ENCODE measurements at places on chromosomes 1 and 21. TPM values are rescaled to one million over a fixed set of nuclear protein-coding genes. Genes with fewer than 3 reads are reported as not detected.

DNA sequence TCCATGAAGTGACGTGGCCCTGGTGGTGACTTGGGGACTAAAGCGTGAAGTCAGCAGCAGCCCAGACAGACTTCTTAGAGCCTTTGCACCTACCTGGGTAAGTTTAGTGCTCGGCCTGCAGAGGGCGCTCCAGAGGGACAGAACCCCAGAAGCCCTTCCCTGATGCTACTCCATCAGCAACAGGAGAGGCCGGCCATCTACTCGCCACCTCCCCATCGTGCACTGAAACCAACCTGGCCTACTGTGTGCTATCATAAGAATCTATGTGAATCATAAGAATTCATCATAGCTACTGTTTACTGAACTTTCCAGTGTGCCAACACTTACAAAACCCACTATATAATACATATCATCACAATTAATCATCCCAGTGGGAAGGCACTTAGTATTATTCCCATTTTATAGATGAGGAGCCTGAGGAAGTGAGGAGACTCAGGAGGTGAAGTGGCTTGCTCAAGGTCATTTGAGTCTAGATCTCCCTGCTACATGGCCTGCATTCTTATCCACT lies 7.9 kb upstream of the EDN2 start:
- DNase-seq = no peak

DNA sequence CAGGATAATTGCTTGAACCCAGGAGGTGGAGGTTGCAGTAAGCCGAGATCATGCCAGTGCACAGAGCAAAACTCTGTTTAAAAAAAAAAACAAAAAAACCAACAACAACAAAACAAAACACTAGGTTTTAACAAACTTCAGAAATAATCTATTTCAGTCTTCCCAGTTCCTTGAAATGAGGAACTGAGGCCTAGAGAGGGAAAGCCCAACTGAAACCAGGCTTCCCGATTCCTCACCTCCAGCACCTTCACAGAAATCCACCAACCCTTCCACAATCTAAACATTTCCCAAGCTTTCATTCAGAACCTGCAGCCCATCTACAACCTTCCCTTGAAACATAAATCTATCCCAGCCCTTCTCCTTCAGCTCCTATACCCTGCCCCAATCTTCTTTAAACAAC lies 612 bp upstream of the CD52 start:
- no peak for DNase-seq

NVL gene
- total RNA-seq = 30.4 TPM

CD34 gene
- total RNA-seq = 103 TPM

DNA sequence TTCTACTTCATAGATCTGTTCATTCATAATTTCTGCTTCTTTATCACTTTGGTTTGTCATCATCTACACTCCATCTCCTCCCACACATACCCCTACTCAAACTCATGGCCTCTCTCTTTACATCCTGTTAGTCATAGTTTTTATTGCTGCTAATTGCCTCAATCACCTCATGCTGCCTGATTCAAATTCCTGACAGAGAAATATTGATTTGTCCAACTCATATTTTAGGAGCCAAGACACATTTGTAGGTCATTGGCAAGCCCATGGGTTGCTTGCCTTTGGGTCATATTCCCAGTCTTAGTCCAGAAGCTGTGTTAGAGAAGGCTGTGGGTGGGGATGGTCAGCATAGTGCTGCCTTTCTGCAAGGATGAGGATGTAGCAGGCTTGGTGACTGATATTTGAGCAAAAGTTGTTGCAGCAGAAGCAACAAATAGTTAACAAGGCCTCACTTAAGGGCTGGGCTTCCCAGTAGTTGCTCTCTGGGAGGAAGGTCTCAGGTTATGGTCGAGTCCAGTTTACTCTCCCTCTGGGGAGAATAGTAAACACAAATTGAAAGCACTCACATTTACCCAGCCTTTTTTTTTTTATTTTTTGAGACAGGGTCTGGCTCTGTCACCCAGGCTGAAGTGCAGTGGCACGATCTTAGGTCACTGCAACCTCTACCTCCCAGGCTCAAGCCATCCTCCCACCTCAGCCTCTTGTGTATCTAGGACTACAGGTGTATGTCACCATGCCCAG lies 22.4 kb upstream of the EPS15 start:
- no peak for DNase-seq

CHIT1 gene
- 0.22 TPM for total RNA-seq

All from sciatic nerve (tissue), 2 donors.